ENCODE measurements at places on chromosomes 4 and X.

GRCh38 chr4:184346682-184347081 lies 127.7 kb downstream of the IRF2 start:
- no peak for DNase-seq

- no peak for DNase-seq
Observed at GRCh38 chrX:40061871-40062524, 35.8 kb downstream of the BCOR start.

DNA sequence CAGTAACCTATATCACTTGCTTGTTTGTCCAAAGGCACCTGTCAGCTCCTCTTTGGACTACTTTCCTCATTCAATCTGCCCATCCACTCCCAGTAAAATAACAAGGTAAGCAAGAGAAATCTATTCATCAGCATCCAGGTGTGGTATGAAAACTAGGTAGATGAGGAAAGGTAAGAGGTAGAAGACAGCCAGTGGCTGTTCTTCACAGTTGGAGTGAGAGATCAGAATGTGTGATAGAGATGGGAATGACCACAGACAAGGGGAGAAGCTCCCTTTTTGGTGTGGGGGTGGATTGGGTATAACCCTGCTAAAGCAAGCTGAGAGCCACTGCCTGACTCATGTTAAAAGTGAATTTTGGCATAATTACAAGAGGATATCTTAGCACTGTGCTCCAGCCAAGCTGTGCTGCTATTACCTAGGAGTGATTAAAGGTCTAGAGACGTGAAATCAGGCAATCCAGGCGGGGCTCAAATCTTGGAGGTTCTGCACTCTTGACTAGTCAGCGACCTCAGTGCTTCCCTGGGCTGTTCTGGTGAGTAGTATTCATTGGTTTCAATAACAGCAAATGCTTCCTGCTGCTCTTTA lies 28.1 kb upstream of the RASL11B start:
- DNase-seq = no peak

- no peak for DNase-seq
Observed at GRCh38 chr4:4549534-4549933, 7.7 kb upstream of the STX18 start.

GRCh38 chr4:76692761-76693160 lies 205.2 kb downstream of the SOWAHB start:
- no peak for DNase-seq

DNA sequence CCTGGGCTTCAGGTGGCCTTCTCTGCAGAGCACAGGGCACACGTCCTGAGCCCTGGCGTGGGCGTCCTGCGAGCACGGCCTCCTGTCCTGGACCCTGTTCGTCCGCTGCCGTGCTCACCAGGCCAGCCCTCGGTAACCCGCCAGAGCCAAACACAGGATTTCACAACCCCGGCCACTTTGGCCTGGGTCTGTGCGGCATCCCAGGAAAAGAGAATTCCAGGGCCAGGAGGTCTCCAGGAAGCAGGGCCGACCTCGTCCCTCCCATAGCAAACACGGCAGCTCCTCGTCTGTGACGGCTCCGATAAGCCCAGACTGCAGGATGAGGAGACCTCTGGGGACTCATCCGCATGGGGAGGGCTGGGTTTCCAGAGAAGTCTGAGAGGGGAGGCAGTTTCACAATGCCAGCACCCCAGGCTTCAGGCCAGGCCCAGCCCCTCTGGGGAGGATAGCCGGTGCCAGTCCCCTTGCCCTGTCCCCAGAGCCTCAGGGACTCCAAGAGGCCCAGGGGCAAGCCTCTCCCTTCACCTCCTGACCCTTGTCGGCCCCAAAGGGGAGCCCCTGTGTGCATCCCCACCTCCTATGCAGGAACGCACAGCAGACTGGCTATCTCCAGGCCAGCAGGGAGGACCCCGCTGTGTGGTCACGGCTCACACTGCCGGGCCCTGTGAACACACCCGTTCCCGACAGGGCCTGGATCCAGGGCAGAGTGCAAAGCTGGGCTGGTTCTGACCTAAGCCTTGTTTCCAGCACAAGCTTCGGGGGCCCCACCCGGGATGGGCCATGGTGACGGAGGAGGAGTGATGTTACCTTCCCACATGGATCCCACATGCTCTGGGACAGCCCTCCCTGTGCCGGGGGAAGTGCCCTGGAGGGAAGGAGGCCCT lies 22.3 kb upstream of the HTRA3 start:
- no peak for DNase-seq

DNA sequence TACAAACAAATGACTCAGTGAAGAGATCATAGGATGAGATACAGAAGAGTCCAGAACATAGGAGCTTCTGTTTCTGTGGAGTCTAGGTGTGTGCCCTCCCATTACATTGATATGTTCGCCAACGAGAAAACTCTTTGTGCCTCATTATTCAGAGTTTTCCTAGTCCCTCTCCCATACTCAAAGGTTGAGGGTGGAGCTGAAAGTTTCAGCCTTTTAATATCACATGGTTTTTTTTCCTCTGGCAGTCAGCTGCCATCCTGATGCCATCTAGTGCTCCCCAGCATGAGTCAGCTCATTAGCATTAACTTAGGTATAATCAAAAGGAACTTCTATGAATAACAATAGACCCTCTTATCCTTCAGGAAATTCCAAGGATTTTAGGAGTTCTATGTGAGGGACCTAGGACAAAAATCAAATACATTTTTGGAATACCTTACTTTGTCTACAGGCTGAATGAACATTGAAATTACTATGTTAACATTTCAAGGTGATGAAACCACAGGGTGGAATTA lies 559.6 kb upstream of the AMOT start:
- DNase-seq = no peak

- DNase-seq = no peak
Observed at GRCh38 chrX:106935175-106935574, 15.0 kb downstream of the CLDN2 start.

DNA sequence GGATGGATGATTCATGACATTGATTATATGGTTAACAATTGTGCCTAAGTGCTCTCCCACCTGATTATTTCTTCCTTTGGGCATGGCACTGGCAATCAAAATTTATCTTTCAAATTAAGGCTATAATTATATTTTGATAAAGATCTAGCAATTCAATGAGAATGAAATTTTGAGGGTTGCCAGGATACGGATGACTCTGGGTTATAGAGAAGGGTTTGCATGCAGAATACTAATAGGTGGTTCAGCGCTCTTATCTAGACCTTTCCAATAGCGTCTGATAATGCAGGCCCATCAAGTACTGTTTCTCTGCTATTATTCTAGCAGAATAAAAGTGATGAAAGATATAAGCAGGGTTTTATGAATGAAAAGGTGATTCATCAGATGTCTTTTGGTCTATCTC lies 74.9 kb upstream of the SCML1 start:
- no peak for DNase-seq

DNA sequence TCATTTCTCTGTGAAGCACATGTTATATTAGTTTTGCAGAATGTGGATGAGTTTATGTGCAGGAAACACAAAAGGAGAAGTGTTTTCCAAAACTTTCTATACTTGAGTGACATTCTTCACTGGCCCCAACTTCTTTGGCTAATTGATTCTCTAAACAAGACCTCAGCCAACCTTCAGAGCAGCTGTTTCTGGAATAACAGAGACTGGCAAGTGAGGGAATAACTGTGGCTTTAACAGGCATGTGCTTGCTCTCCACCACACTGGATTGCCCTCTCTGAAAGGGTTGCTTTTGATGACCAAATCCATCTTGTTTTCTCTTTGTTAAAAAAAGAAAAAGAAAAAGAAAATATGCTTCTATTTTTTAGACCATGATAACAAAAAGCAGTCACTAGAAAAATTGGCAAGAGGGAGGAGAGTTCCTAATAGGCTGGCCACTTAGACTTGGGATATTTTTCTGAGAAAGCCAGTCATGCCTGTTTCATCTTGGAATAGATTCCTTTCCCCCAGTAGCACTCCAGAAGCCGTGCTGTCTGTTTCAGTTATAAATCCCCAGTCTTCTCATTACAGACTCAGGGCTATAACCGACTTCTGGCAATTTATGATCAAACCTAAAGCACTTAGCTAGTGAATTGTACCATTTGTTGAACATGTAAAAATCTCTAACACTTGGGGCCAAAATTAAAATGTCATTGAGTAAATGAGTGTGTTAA lies 295.0 kb upstream of the NR3C2 start:
- no peak for DNase-seq

GRCh38 chr4:139656614-139657486 lies 8.8 kb upstream of the MGST2 start:
- DNase-seq = peak; percentile 63
